ENCODE measurements at places on chromosomes 2 and 18.

DNA sequence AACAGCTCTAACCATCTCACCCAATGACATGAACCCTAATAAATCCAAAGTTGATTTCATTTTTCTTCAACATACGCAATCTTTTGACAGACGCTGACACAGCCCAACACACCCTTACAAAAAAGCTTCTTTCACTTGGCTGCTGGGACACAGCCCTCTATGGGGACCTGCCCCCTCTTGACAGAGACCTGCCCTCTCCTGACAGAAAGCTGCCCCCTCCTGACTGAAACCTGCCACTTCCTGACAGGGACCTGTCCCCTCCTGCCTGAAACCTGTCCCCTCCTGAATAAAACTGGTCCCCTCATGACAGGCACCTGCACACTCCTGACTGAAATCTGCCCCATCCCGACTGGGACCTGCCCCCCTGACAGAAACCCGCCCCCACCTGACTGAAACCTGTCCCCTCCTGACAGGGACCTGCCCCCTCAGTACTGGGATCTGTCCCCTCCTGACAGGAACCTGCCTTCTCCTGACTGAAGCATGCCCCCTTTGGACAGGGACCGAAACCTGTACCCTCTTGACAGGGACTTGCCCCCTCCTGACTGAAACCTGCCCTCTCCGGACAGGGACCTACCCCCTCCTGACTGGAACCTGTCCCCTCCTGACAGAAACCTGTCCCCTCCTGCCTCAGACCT lies 87.9 kb downstream of the PXDN start:
- DNase-seq = no peak

DNA sequence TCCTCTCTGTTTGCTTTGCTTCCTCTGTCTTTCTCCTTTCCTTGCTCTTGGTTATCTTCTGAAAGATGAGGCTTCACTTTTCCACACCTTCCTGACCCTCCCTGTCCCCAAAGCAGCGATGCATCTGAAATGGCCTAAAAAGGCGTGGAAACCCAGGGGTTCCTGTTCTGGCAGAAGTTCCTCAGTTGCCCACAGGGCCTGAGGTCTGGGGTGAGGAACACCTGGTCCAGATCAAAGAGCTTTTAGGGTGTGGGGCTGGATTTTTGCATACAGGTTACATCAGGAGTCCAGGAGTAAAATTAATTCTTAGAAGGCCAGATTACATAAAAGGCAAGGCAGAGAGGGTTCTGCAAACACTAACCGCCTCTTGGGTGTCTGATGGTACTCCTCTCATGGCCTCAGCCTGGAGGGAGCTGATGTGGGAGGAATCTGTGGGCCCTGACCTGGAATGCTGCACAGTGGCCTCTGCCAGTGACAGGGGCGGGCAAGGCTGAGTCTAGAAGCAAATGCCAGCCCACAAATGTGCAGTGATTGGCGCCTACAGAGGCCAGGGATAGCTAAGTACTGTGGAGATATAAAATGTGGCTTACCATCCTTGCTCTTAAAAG lies 41.8 kb downstream of the INPP4A start:
- no peak for DNase-seq

GRCh38 chr2:119245076-119245840 lies 21.6 kb downstream of the STEAP3 start:
- DNase-seq = no peak

- no peak for DNase-seq
Observed at GRCh38 chr2:201237486-201238123, 22.7 kb upstream of the CASP8 start.

GRCh38 chr2:234292962-234293243 lies 204.0 kb downstream of the ARL4C start:
- no peak for DNase-seq

GRCh38 chr18:13407484-13407883 lies 188.9 kb downstream of the LDLRAD4 start:
- no peak for DNase-seq

- no peak for DNase-seq
Observed at GRCh38 chr2:214481204-214481603, 70.3 kb downstream of the VWC2L start.

DNA sequence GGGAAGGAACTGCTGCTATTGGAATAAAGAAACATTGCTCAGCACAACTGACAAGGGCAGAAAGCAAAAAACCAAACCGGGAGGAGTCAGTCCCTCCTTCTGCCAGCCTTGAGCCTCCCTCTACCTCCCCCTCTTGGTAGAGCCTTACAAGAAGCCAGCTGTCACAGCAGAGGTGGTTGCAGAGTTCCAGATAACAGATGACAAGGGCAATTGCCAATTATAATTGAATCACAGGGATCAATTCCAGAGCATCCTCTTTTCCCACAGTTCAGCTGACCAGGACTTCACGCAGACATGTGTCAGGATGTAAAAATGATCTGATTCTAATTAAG lies 548.2 kb upstream of the LRRTM1 start:
- no peak for DNase-seq

- DNase-seq = no peak
Observed at GRCh38 chr2:133918141-133918540, 335.7 kb upstream of the MGAT5 start.

- no peak for DNase-seq
Observed at GRCh38 chr2:30732376-30732775, 74.9 kb downstream of the CAPN13 start.
